ENCODE measurements at places on chromosomes 7 and 10.

DNA sequence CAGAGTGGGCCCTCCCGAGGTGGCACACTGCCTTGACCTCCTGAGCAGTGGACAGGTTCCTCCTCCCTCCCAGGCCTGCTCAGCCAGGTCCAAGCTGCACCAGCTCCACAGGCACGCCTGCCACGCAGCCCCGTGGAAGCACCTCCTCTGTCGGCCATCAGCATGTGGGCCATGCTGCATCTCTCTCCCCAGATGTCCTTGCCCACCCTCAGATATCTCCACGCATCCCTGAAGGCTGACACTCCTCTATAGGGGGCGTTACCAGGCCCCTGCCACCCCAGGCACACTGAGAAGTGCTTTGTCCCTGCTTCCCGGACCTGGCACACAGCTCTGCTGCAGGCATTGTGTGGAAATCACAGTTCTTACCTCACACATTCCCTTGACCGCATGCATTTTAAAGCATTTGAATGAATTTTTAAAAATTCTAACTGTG lies 598.5 kb downstream of the SDK1 start:
- no peaks in the 10 kb centered on the region for H3K4me1 ChIP-seq
- DNase-seq: no peak
- no peaks in the 10 kb centered on the region for H3K27me3 ChIP-seq
- H3K4me3 ChIP-seq: no peak overlapping the region
- H3K36me3 ChIP-seq: no peaks in the 10 kb centered on the region
- H3K27ac ChIP-seq: no peak overlapping the region

DNA sequence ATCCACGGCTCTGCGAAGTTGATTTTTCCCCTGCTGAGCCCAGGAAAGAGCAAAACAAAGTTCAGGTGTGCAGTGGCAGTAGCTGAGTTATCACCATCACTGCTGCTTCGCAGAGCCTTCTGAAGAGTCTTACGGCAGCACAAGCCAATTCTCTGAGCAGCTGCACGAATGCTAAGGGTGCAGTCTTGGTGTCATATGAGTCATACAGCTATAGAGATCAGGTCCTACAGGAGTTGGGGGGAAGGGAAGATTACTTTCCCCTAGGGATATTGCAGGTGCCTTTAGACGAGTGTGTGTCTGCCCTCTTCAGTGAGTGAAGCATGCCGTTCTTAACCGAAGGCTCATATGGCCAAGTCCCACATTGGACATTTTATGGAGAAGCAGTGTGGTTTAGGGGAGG lies 227.8 kb downstream of the CELF2 start:
- peaks cover 18% of the 10 kb centered on the region for H3K4me1 ChIP-seq
- H3K36me3 ChIP-seq: peaks cover 31% of the 10 kb centered on the region
- DNase-seq: no peak
- H3K4me3 ChIP-seq: no peak overlapping the region
- H3K27ac ChIP-seq: no peak overlapping the region

DNA sequence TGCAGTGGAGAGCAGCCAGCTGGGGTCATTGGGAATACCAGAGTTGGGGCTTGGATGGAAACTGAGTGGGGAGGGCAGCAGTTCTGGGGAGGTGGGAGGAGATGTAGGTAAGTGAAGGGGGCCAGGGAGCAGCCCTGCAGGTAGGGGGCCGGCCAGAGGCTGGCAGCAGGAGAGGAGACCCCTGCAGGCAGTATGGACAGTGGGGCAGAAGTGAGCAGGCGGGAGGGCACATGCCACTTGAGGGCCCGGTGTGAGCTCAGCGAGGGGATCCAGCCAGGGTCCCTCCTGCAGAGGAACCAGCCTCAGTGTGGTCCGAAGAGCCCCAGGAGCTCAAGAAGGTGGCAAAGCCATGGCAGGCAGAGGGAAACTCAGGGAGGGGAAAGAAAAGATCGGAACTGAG lies 75.4 kb downstream of the WDR11 start:
- no peaks in the 10 kb centered on the region for H3K27me3 ChIP-seq
- no peak overlapping the region for H3K27ac ChIP-seq
- H3K36me3 ChIP-seq: no peaks in the 10 kb centered on the region
- H3K4me1 ChIP-seq: no peaks in the 10 kb centered on the region
- no peak overlapping the region for H3K4me3 ChIP-seq

DNA sequence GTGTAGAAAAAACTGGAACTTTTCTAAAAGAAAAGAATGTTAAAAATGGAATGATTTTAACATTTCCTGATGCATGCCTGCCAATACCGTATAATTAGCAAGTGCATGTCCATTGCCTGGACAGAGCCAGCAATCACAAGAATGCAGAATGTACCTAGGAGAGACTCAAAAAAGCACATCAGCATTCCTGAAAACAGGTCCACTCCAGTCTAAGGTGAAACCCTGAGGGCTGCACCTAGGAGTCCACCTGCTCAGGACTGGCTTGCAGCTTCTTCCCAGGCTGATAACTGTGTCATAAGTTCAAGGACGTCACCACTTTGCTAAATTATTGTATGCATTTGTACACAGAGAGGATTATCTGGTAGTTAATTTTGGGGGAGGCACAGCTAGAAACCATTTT lies 5.4 kb downstream of the CCDC201 start:
- peaks cover 12% of the 10 kb centered on the region for H3K27me3 ChIP-seq
- H3K27ac ChIP-seq: no peak overlapping the region
- DNase-seq: no peak
- H3K4me3 ChIP-seq: no peak overlapping the region

DNA sequence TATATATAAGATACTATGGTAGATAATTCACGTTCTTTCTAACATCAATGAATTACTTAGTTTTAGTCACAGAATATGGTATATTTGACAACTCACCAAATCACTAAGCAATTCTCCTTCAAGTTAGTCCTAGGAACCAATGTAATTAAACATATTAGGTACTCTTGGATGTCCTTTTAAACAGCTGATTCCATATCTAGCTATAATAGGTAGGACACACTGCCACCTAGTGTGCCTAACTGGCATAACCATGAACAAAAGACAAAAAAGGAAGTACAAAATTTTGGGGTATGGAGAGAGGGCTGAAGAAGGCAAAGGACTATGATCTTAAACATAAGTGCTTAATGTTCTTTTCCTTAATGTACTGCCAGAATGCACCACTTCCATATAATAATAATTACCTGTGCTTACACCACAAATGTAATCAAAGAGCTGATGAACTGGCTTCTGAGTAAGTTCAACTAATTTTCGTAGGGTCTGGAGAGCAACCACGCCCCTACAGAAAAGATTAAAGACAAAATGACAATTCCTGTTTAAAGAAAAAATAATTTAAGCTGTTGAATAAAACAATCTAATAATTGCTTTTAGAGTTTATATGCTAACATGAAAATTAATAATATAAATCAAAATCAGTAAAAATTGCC lies 28.7 kb downstream of the PNPLA8 start:
- H3K27ac ChIP-seq: no peak overlapping the region
- H3K4me1 ChIP-seq: no peaks in the 10 kb centered on the region
- no peak for DNase-seq

GRCh38 chr7:145696071-145696470 lies 420.5 kb upstream of the CNTNAP2 start:
- no peaks in the 10 kb centered on the region for H3K4me1 ChIP-seq
- H3K27me3 ChIP-seq: no peaks in the 10 kb centered on the region
- no peak overlapping the region for H3K27ac ChIP-seq
- H3K36me3 ChIP-seq: no peaks in the 10 kb centered on the region

- no peaks in the 10 kb centered on the region for H3K27me3 ChIP-seq
- DNase-seq: no peak
- no peak overlapping the region for H3K27ac ChIP-seq
- H3K4me3 ChIP-seq: no peak overlapping the region
- no peaks in the 10 kb centered on the region for H3K36me3 ChIP-seq
These were observed 77.0 kb upstream of the FAM20C start for GRCh38 chr7:115274-115911.

DNA sequence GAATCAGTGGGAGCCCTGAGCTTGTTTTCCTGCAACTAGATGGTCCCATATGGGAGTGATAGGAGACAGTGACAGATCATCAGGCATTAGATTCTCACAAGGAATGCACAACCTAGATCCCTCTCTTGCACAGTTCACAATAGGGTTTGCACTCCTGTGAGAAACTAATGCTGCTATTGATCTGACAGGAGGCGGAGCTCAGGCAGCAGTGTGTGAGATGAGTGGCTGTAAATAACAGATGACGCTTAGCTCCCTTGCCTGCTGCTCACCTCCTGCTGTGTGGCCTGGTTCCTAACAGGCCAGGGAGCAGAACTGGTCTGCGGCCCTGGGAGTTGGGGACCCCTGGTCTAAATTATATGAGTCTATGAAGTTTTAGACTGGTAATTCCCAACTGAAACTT lies 3.9 kb downstream of the MIOS start:
- no peaks in the 10 kb centered on the region for H3K27me3 ChIP-seq
- no peak overlapping the region for H3K27ac ChIP-seq
- H3K4me1 ChIP-seq: peaks cover 13% of the 10 kb centered on the region

DNA sequence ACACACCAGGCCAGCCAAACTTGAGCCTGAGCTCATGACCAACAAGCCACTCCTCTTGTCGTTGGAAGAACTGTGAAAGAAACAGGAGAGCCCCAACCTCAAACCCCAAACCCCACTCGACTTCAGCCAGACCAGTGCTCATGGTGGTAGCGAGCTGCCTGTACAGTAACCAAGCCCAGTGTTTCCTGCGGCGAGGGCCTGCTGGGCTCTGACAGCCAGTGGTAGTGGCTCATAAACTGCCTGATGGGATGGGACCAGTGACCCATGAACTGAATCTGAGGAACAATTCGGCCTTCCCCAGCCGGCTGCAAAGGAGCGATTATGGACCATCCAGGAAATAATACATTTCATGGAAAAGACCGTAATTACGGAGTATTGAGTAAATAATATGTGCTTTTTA lies 191.9 kb downstream of the RPS24 start:
- H3K27ac ChIP-seq: no peak overlapping the region
- DNase-seq: no peak
- no peaks in the 10 kb centered on the region for H3K36me3 ChIP-seq

GRCh38 chr10:36606234-36606839 lies 519.1 kb upstream of the ANKRD30A start:
- no peak overlapping the region for H3K27ac ChIP-seq
- no peaks in the 10 kb centered on the region for H3K36me3 ChIP-seq
- H3K4me3 ChIP-seq: no peak overlapping the region

- H3K36me3 ChIP-seq: no peaks in the 10 kb centered on the region
- H3K4me1 ChIP-seq: peaks cover 15% of the 10 kb centered on the region
- DNase-seq: no peak
- H3K27me3 ChIP-seq: no peaks in the 10 kb centered on the region
These were observed 24.3 kb downstream of the PRLHR start for GRCh38 chr10:118571123-118571522.

- peaks cover 56% of the 10 kb centered on the region for H3K27me3 ChIP-seq
- H3K4me3 ChIP-seq: no peak overlapping the region
- no peaks in the 10 kb centered on the region for H3K36me3 ChIP-seq
- H3K27ac ChIP-seq: no peak overlapping the region
These were observed 173.9 kb upstream of the SP4 start for GRCh38 chr7:21253740-21254687.

GRCh38 chr10:131244836-131245235 lies 66.7 kb downstream of the TCERG1L start:
- peaks cover 22% of the 10 kb centered on the region for H3K27me3 ChIP-seq
- DNase-seq: no peak
- no peak overlapping the region for H3K4me3 ChIP-seq
- H3K4me1 ChIP-seq: no peaks in the 10 kb centered on the region
- H3K27ac ChIP-seq: no peak overlapping the region

- no peak overlapping the region for H3K27ac ChIP-seq
- H3K4me1 ChIP-seq: peaks cover 5% of the 10 kb centered on the region
- no peaks in the 10 kb centered on the region for H3K36me3 ChIP-seq
- DNase-seq: no peak
These were observed 76.9 kb downstream of the LRMDA start for GRCh38 chr10:75508239-75508813.

- no peak overlapping the region for H3K4me3 ChIP-seq
- no peaks in the 10 kb centered on the region for H3K27me3 ChIP-seq
- H3K4me1 ChIP-seq: no peaks in the 10 kb centered on the region
- DNase-seq: no peak
- no peak overlapping the region for H3K27ac ChIP-seq
These were observed 78.5 kb upstream of the LYZL1 start for GRCh38 chr10:29210266-29210868.

DNA sequence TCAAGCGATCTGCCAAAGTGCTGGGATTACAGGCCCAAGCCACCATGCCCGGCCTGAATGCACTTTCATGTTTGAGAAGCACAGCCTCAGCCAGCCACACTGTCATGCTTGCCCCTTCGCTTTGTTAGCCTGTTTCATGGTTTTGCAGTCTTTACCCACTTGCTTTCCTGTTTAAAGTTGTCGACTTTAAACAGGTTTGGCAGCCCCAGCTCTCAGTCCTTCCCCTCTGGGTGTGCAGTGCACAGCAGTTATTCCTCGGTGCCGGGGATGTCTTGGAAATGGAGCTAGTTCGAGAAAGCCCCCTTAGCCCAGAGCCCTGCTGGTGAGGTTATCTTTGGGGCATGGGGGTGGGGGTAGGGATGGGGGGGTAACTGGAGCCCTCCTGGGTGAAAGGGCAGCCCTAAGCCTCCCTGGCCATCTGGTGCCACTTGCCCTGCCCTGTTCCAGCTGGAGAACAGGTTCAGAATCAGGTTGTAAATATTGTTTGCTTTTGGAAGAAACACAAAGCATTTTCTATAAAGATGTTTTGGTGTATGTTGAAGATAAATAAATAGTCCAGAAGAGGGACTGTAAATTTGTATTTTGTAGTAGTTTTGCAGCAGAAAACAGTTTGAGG lies 14.8 kb downstream of the TSPAN14 start:
- peak overlapping the region; percentile 82 for H3K27ac ChIP-seq
- H3K4me1 ChIP-seq: peaks cover 76% of the 10 kb centered on the region
- peak overlapping the region; percentile 40 for H3K4me3 ChIP-seq
- DNase-seq: no peak
- H3K36me3 ChIP-seq: no peaks in the 10 kb centered on the region

- no peak for DNase-seq
- no peaks in the 10 kb centered on the region for H3K36me3 ChIP-seq
- H3K4me3 ChIP-seq: no peak overlapping the region
- H3K27me3 ChIP-seq: no peaks in the 10 kb centered on the region
- H3K4me1 ChIP-seq: peaks cover 6% of the 10 kb centered on the region
These were observed 145.3 kb downstream of the GLI3 start for GRCh38 chr7:42091461-42092291.

- H3K27ac ChIP-seq: no peak overlapping the region
- no peak for DNase-seq
- no peaks in the 10 kb centered on the region for H3K27me3 ChIP-seq
- no peak overlapping the region for H3K4me3 ChIP-seq
These were observed 97.1 kb upstream of the MXI1 start for GRCh38 chr10:110110338-110110737.

- H3K27ac ChIP-seq: no peak overlapping the region
- H3K27me3 ChIP-seq: no peaks in the 10 kb centered on the region
- no peaks in the 10 kb centered on the region for H3K36me3 ChIP-seq
These were observed 105.4 kb downstream of the TCF7L2 start for GRCh38 chr10:113055458-113055857.

- no peak overlapping the region for H3K27ac ChIP-seq
- H3K36me3 ChIP-seq: no peaks in the 10 kb centered on the region
- H3K4me1 ChIP-seq: no peaks in the 10 kb centered on the region
- DNase-seq: no peak
These were observed 139.0 kb downstream of the HERPUD2 start for GRCh38 chr7:35555934-35556333.

GRCh38 chr10:99394761-99395386 lies 35.5 kb downstream of the GOT1 start:
- peaks cover 41% of the 10 kb centered on the region for H3K36me3 ChIP-seq
- H3K4me1 ChIP-seq: no peaks in the 10 kb centered on the region
- no peak for DNase-seq
- no peak overlapping the region for H3K27ac ChIP-seq

All from heart left ventricle (tissue), 16 donors.